ENCODE measurements at places on chromosomes 6 and 20.
A peak's percentile ranks its signal among the peaks of the same experiment; 100 is the strongest.

DNA sequence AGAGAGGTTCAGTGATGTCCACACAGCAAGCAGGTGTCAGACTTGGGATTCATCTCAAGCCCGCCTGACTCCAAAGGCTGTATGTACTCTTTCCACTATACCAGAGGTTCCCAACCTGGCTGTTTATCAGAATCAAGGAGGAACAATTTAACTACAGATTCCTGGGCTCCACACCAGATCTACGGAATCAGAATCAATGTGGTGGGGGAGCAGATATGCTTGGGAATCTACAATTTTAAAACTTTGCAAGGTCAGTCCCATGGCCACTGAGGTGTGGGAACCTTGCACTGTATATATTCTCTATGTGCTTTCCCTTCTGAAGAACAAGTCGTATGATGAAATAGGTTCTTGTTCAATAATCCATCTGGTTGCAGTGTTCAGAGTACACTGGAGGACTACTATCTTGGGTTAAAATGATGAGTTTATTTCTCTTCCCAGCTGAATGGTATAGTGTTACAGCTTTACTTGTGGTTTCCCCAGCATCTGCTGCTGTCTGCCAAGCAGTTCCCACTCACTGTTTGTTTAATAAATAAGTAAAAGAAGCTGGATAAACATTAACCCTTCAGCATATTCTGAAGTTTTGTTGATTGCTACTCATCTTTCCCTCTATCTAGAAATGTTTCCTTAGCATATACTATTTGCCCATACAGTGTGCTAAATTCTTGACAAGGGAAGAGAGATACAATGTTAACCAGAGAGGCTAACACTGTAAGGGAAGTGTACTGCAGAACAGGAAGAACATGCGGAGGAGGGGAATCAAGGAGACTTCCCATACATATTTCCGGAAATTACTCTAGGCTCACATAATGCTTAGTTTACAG lies 9.9 kb downstream of the TTI1 start:
- DNase-seq, result no peak

DNA sequence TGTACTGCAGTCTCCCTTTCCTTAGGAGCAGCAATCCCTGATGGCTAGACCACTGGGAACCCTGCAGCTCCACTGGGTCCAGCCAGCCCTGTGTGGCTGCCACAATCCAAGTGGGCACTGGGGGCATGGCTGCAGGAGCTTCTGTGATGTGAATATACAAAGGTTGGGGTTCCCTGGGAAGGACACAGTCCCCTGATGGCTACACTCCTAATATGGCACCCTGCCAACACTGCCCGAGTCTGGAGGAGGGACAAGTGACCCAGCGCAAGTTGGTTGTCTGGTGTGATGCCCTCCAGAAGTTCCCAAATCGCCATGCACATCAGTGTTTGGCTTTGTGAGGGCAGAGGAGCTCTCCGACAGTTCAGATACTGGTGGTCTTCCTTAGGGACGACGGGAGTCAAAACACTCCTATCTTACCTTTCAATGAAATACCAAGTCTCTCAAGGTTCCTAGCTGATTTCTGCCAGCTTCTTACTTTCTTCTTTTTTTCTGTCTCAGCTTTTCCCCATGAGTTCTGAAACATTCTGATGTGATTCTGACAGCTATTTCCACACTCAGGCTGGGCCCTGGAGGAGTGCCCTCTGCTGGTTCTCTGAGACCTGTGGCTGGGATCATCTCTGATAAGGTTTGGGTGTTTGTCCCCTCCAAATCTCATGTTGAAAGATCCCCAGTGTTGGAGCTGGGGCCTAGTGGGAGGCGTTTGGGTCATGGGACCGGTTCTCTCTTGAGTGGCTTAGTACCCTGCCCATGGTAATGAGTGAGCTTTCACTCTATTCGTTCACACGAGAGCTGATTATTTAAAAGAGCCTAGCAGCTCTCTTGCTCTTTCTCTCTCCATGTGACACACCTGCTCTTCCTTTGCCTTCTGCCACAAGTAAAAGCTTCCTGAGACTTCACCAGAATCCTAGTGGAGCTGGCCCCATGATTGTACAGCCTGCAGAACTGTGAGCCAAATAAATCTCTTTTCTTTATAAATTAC lies 15.5 kb upstream of the ZFP57 start:
- DNase-seq, result peak; percentile 25

DNA sequence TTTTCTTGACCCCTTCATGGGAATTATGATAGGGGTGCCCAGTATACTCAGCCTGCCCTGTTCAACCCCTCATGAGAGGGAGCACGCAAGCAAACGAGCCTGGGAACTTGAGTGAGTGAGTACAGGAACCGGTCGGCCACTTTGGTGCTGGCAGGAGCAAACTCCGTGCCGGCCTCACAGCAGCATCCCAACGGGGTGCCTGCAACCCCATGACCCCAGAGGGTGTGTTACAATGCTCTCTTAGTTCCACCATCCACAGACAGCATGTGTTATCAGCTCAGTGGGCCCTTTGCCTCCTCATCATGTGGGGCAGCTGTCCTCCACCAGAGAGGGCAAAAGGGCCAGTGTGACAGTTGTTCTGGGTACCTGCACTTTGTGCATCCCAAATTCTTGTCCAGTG lies 289.8 kb downstream of the FRK start:
- no peak for DNase-seq

DNA sequence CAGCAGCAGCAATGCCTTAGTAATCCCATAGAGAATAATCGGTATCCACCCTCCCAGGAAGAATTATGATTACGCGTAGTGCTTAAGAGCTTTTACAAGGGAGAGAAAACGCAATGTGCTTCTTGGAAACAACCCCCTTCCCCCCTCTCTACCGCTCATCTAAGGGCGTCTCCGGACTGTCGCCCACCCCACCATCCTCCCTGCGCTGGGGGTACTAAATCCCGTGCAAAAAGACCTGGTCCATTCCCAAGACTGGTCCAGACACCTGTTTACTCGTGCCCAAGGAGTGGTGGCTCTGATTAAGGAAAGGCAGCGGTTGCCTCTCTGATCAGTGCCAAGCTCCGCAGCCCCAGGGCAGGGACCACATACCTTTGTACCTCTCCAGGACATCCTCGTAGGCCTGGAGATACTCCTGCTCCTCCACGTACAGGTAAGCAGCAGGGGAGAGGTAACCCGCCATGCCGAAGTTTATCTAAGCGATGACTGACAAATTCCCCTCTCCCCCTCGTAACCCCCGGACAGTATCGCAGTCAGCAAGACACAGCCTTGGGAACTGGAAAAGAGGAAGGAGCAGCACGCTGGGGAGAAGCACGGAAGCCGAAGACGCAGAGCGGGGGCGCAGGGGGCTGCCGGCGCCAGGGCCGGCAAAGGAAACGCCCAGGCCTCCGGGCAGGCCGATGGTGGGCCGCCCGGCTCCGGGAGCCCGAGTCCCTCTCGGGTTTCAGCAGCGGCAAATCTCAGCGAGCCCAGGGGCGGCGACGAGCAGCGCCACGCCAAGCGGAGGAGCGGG lies 112.0 kb upstream of the BEND6 start:
- DNase-seq, result peak; percentile 46

GRCh38 chr6:36967301-36967700 lies 12.8 kb downstream of the PI16 start:
- DNase-seq, result no peak

DNA sequence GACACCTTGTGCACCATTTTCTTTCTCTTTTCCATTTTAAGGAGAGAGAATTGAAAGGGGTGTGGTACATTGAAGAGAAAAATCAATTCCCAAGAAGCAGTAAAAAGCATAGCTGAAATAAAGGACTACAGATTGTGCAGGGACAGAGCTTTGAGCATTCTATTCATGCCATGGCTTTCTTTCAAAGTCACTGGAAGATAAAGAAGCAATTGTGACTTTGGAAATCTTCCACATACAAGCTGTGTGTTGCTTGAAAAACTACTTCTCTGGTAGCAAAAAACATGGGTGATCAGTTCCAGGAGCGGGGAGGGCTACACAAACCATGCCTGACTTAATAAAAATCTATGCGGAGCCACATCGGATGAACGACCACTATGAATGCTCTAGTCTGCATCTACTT lies 230.2 kb upstream of the THEMIS start:
- no peak for DNase-seq

- DNase-seq, result peak; percentile 47
Measured at GRCh38 chr6:89145091-89145955, 532 bp upstream of the PM20D2 start.

DNA sequence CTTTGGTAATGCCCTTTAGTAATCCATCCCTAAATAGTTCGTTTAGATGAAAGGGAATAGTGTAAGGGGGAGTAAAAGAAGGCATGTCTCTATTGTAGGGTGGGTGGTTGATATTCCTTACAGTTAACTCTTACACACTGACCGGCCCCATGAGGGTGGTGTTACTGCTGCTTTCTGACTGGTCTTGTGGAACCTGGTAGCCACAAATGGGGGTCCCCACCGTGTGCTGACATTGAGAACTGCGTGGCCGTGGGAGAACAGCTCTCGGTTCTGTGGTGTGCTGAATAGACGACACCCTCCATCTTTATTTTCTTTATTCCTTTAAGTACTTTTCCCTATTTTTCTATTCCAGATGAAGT lies 19.3 kb downstream of the MRAP2 start:
- DNase-seq, result no peak

DNA sequence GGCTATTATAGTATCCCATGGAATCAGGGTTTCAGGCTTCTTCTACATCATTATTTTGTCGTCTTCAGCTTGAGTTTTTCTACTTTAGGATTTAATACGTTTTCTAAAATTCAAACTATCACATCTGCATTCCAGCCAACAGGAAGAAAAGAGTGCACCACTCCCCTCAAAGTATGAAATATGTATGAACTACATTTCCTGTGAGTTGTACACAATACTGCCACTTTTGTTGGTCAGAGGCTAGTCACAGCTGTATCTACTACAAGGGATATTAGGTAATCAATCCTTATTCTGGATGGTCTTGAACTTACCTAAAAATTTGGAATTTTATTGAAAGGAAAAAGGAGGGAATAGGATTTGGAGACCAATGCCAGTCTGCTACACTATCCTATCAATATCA lies 235.6 kb upstream of the TBX18 start:
- no peak for DNase-seq

GRCh38 chr6:43665376-43665775 lies 20.5 kb downstream of the RSPH9 start:
- no peak for DNase-seq

DNA sequence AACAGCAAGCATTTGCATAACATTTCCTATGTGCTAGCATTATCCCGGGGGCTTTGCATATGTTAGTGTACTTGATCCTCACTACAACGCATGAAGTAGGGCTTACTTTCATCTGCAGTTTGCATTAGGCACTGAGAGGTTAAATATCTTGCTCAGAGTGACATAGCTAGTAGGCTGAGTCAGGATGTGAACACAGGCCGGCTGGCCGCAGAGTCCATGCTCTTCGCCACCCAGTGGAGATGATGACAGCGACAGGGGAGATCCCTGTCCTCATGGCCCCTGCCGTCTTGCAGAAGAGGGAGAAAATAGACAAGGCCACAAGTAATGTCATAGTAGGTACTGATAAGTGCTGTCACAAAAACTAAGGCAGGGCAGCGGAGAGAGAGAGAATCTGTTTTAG lies 46.9 kb downstream of the LYRM4 start:
- no peak for DNase-seq

GRCh38 chr20:48357714-48358113 lies 470.1 kb downstream of the PREX1 start:
- DNase-seq, result no peak

DNA sequence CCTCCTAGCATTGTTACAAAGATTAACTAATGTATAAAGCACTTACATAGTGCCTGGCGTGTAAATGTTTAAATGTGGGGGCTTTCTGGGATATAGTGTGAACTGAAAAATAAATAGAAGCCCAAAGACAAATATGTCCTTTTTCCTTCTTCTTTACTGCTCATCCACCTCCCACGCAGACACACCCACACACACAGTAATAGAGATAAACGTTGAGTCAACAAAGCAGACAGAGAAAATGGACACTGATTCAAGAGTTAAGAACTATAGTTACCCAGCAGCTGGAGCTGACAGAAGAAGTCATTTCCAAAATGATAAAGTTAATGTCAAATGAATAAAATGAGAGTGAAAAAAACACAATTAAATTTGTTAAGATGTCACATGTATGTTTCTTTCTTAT lies 68.3 kb downstream of the FHL5 start:
- DNase-seq, result peak; percentile 23

- no peak for DNase-seq
Measured at GRCh38 chr20:51945177-51945576, 142.9 kb upstream of the SALL4 start.

DNA sequence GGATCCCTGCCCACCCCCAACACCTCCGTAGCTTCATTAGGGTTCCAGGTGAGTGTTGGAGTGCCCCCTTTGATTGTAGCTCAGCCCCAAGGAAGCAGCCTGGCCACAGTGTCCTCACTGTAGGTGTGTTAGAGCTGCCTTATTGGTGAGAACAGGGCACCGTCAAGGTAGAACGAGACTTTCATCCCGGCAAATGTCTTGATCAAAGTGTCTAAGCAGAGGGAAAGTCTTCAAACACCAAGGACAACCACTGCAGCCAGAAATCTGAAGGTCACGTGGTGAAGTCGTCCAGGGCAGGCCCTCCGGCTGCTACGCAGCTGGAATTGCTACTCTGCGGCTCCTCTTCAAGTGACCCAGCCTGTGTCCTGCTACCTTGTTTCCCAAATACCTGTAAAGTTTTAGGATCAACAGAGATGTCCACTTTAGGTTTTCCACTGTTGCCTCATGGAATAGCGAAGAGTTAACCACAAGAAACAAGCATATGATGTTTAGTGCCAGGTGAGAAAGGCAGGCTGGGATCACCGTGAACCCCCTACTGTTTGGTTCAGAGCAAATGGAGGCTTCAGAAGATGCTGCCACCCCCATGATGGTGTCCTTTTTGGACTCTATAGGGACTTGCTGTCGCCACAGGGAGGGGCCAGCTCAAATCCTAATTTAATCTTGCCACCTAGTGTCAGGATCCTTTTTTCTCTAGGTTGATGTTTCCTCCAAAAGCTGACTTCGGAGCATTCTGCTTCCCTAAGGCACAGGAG lies 1.7 kb upstream of the DLL1 start:
- peak; percentile 67 for DNase-seq

DNA sequence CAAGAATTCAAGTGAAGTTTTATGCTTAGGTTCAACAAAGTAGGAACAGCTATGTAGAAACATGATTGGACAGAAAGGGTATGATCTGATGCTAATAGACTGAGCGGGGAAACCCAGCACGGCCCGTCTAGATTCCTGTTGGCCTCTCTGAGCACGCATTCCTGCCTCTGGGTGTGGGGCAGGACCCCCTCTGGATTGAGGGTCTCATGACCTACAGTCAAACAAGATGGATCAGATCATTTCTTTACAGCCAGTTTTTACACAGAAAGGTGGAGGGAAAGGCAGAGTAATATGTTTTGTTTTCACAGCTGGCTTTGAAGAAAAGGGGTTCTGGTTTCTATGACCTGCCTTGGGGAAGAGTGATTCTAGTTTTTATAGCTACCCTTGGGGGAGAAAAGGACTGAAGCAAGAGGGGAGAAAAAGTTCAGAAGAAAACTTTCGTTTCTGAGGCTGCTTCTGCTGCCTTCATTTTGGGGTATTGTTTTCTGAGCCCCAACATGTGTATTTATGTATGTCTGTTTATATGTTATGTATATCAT lies 99.6 kb upstream of the SLC22A16 start:
- no peak for DNase-seq

DNA sequence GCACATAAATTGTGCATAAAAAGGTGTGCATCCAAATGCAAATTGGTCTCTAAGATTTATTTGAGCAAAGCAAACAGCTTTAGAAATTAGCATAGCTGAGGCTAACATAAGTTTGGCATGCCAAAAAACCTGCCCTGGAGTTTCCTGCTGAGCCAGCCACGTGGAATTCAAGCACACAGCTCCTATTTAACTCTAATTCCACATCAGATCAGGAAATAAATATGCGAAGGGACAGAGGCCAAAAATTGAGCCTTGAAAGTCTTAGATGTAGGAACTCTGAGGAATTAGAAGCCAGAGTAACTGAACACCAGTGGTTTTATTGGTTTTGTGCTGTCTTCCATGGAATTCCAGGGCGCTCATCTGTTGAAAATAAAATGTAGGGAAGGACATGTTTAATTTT lies 19.6 kb downstream of the SOBP start:
- no peak for DNase-seq

All from NCI-H345 (cell line).